ENCODE measurements at places on chromosomes 16 and 17. TPM values are rescaled to one million over a fixed set of nuclear protein-coding genes. Genes with fewer than 3 reads are reported as not detected.
A peak's percentile ranks its signal among the peaks of the same experiment; 100 is the strongest.

The TNFRSF12A gene
- total RNA-seq, result 18.4 TPM

The PHB1 gene
- 98.4 TPM for total RNA-seq

- DNase-seq, result no peak
Observed at GRCh38 chr16:83215406-83216001, 588.7 kb downstream of the CDH13 start.

The SLC2A4 gene
- total RNA-seq, result 2.6 TPM

The GABARAP gene
- 220 TPM for total RNA-seq

DNA sequence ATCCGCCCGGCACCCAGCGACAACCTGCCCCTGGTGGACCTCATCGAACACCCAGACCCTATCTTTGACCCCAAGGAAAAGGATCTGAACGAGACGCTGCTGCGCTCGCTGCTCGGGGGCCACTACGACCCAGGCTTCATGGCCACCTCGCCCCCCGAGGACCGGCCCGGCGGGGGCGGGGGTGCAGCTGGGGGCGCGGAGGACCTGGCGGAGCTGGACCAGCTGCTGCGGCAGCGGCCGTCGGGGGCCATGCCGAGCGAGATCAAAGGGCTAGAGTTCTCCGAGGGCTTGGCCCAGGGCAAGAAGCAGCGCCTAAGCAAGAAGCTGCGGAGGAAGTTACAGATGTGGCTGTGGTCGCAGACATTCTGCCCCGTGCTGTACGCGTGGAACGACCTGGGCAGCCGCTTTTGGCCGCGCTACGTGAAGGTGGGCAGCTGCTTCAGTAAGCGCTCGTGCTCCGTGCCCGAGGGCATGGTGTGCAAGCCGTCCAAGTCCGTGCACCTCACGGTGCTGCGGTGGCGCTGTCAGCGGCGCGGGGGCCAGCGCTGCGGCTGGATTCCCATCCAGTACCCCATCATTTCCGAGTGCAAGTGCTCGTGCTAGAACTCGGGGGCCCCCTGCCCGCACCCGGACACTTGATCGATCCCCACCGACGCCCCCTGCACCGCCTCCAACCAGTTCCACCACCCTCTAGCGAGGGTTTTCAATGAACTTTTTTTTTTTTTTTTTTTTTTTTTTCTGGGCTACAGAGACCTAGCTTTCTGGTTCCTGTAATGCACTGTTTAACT is 1.0 kb downstream of the NOG start:
- DNase-seq, result no peak

The TRIM47 gene
- 23.4 TPM for total RNA-seq

DNA sequence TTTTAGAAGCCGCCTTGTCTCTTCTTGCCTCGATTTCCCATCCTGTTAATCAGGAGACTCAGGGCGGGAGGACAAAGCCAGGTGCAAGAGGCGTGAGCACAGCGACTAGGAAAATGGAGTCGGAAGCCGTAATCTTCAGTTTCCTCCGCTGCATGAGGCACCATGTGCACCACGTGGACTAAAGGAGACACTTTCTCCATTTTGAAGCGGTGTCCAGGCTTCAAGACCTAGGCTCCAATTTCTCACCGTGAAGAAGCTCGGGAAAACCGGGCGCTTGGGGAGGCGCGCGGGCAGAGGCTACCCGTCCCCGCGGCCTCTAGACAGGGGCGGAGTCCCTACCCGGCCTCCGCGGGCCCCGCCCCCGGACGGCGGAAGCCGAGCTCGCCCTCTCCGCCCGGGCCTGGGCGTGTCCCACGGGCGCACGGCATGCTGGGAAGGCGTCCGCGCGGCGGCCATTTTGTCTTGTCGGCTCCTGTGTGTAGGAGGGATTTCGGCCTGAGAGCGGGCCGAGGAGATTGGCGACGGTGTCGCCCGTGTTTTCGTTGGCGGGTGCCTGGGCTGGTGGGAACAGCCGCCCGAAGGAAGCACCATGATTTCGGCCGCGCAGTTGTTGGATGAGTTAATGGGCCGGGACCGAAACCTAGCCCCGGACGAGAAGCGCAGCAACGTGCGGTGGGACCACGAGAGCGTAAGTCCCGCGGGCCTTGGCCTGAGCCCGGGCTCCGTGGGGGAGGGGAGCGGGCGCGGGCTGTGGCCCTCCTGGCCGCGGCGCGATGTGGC is at the start of gene LUC7L3:
LUC7L3 (plus strand) TSS at position 460 of the 780 bp plus-strand sequence; CDS start at position 590, 130 bp downstream.
- peak; percentile 90 for DNase-seq

- DNase-seq, result no peak
Observed at GRCh38 chr17:30790279-30790678, 34.2 kb downstream of the CRLF3 start.

- no peak for DNase-seq
Observed at GRCh38 chr17:57293077-57293476, 36.8 kb downstream of the MSI2 start.

The CNP gene
- total RNA-seq, result 29.4 TPM

- DNase-seq, result no peak
Observed at GRCh38 chr16:55901566-55902217, 26.5 kb upstream of the CES5A start.

DNA sequence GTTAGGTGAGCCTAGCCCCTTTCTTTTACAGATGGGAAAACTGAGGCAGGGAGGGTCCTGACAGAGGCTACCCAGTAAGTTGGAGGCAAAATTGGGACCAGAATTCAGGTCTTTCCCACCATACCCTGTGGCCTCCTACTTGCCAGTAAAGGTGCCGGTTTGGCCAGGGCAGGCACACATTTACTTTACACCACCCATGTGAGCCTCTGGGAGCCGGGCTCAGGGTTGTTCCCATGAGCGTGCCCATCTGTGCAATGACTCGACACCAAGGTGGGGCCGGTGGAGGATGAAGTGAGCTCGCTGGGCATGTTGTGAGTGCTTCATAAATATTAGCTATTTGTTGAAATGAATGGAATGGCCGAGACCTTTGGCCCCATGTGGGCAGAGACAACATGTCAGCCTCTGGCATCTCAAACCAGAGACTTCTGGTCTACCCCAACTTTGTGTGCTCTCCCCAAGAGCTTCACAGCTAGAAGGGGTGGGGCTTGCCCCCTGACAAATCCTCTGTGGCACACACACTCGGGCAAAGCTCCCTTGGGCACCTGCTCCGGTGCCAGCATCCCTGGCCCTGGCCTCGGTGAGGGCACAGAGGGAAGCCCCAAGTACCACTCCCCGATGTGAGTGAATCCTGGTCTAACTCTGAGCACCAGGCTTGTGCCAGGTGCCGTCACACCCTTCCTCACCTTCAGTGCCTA is 60.1 kb downstream of the SRCIN1 start:
- no peak for DNase-seq

- no peak for DNase-seq
Observed at GRCh38 chr17:65959630-65960029, 232.3 kb downstream of the CEP112 start.

The TIMP2 gene
- 125 TPM for total RNA-seq

GRCh38 chr16:86322806-86323205 is 187.5 kb upstream of the FOXF1 start:
- no peak for DNase-seq

The KRTAP29-1 gene
- total RNA-seq, result not detected

GRCh38 chr17:50113624-50114320 is 16.2 kb downstream of the SAMD14 start:
- peak; percentile 50 for DNase-seq

GRCh38 chr16:3503523-3503922 is 2.7 kb downstream of the CLUAP1 start:
- DNase-seq, result no peak

- no peak for DNase-seq
Observed at GRCh38 chr17:6162216-6162615, 92.0 kb downstream of the WSCD1 start.

DNA sequence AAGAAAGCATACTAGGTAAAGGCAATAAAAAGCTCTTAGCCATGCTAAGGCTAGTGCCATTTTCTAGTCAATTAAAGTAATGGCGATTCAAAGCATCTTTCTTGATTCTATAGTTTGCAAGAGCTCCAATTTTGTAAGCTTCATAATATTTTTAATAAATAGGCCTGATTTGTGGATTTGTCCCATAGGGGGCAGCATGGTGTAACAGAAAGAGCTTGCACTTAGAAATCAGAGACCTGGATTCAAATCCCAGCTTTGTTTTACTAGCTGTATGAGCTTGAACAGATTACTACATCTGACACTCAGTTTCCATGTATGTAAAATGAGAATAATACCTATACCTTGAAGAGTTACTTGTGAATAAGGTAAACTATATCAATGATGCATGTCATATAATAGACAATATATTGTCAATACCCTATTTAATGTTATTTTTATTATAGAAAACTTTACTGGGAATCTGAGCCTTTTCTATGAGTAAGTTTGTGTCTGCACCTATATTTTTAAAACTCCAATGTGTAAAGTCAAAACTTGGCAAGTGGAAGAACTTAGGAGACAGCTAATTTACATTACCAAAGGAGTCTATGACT is 93.6 kb upstream of the NOG start:
- DNase-seq, result no peak

- DNase-seq, result no peak
Observed at GRCh38 chr16:72835086-72835485, 212.8 kb downstream of the ZFHX3 start.

DNA sequence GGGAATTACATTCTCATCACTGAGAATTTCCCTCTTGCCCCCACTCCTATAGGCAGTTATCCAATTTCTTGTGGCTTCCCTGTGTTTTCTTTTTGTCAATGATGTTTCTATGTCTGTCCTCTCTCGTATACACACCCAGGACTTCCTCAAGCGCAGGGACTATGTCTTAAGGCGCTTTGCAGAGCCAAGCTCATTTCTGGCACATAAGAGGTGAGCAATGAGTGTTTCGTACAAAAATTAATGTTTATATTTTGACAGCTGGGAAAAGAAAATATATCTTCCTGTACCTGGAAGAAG is 947 bp downstream of the DDX42 start:
- no peak for DNase-seq

- no peak for DNase-seq
Observed at GRCh38 chr16:83686726-83687125, 121.1 kb upstream of the HSBP1 start.

DNA sequence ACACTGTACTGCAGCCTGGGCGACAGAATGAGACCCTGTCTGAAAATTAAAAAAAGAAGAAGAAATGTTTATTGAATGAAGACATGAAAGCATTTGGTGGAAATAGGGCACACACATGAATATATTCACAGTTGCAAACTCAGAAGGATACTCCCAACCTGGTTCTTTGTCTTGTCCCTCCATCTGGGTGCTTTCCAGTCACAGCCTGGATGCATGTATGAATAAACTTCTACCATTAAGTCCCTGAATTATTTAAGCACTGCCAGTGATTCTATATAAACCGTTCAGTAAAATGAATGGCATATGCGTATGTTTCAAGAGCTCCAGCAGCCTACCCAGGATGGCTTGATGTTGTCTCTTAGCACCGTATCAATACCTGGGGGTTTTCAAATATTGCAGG is 591.1 kb downstream of the WWOX start:
- DNase-seq, result no peak

GRCh38 chr16:58509256-58510096 is 5.8 kb upstream of the SETD6 start:
- no peak for DNase-seq

DNA sequence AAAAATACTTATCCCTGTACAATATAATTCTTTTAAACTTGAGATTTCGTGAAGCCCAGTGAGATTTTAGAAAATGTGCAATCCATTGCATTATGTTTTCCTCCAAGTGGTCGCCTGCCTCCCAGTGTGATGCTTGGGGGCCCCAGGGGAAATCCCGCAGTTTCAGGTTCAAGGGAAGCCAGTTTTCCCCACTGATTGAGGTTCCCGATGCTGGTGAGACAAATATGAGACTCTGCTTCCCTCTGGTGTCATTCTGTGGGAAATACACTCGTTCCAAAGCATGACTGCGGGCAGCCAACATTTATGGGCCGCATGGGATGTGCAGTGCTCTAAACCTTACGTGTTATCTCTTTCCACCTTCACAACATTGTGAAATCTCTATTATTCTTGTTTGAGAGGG is 200.8 kb downstream of the PRKCB start:
- no peak for DNase-seq

DNA sequence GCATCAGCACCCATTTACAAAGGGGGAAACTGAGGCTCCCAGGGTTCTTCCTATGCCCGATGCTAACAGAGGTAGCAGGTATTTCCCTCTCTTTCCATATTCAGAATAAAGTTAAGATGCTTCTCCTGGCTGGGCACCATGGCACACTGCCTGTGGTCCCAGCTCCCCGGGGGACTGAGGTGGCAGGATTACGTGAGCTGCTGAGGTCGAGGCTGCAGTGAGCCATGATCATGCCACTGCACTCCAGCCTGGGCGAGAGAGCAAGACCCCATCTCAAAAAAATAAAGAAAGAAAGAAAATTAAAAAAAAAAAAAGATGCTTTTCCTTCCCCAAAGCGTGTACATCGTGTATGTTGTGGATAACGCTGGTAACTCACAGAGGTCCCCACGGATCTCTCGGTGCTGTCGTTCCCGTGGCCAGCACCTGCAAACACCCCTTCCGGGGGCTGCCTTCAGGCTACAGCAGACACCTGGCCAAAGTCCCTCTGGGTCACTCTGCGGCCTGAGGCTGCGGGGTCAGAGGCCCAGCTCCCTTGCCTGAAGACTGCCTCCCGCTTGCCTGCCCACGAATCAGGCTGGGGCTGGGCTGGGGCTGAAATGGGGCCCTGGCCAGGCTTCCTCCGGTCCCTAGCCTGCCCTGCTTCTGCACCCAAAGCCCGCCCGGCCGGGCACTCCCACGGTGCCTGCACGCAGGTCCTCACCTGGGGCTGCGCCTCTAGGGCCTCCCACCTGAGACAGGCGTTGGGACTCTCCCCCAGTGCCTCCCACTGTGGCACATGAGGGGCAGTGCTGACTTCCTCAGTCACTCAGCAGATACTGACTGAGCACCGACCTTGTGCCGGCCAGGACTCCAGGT is 63.1 kb downstream of the ZDHHC7 start:
- DNase-seq, result no peak

The CREBBP gene
- 67.4 TPM for total RNA-seq

GRCh38 chr16:20298452-20298851 is 28.9 kb downstream of the GP2 start:
- DNase-seq, result no peak

- no peak for DNase-seq
Observed at GRCh38 chr17:38875477-38876075, 5.7 kb downstream of the LASP1 start.

GRCh38 chr16:29849505-29849904 is 13.5 kb downstream of the CDIPT start:
- DNase-seq, result no peak

DNA sequence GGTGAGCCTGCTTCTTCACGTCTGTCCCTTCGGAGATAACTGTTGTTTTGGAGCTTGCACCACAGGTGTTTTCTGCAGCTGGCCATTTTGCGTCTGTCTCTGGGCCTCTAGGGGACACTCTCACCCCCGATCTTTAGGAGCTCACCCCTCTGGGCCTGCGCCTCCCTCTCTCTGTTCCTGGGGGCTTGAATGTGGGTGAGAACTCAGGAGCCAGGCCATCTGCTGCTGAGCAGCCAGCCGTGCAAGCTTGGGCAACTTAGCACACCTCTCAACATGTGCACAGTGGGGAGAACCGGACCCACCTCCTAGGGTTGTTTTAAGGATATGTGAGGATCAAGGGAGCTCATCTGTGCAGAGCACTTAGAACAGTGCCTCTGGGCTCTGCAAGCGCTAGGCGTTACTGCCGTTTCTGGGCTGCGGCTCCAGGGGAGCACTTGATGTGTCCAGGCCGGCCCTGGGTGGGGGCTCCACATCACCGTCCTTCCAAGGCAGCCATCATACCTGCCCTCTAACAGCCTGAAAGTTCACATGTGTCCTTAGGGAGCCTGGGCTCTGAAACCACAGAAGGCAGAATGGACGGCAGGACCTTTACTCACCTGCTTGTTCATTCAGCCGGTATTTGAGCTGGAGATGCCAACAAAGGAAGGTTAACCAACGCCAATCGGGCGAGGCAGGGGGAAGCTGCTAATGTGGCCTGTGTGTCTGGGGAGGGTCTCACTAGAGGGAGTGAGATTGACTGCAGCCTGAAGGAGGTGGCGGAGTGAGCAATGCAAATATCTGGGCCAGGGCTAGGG is 66.3 kb downstream of the MRC2 start:
- DNase-seq, result no peak

- no peak for DNase-seq
Observed at GRCh38 chr17:13297183-13297582, 279.4 kb upstream of the ELAC2 start.
